ENCODE measurements at places on chromosomes 12 and 14. TPM values are rescaled to one million over a fixed set of nuclear protein-coding genes. Genes with fewer than 3 reads are reported as not detected.

The TXNDC16 gene
- total RNA-seq, result 6.9 TPM

The SOAT2 gene
- 0.69 TPM for total RNA-seq

The SLCO1B1 gene
- total RNA-seq, result not detected

The TEX22 gene
- 6.5 TPM for total RNA-seq

The CDCA4 gene
- total RNA-seq, result 13.2 TPM

The TAS2R20 gene
- 1.6 TPM for total RNA-seq

The NIN gene
- total RNA-seq, result 106 TPM

GRCh38 chr14:100339766-100340422 is 16.8 kb downstream of the SLC25A47 start:
- H3K27ac ChIP-seq, result no peak overlapping the region
- DNase-seq, result no peak
- H3K27me3 ChIP-seq, result no peaks in the 10 kb centered on the region
- H3K36me3 ChIP-seq, result no peaks in the 10 kb centered on the region

DNA sequence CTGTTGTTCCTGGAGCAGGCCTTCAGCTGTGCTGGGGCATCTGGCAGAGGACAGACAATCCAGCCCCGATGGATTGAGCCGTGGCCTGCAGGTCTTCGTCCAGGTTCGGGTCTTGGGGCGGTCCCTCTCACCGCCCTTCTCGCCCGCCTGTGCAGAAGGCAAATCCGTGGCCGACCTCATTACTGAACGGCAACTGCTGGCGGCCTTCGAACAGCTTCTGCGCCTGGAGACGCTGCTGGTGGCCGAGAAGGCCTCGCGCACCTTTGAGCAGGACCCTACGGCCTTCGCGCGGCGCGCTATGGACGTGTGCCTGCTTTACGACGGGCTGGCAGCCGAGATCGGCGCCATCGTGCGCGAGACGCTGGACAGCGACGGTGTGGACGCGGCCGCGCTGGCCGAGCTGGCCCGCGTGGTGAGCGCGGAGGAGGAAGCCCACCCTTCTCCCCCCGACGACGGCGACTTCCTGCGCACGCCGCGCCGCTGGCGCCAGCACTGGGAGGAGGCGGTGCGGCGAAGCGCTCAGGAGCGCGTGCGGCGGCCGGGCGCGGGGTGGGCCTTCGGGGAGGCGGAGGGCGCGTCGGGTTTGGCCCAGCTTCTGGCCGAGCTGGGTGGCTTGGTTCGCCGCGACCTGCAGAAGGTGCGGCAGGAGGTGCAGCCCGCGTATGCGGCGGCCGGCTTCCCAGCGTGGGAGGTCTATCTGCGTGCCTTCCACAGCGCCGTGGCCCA is 7.6 kb downstream of the EXOC3L4 start:
- no peak for DNase-seq
- H3K27me3 ChIP-seq, result no peaks in the 10 kb centered on the region
- H3K4me1 ChIP-seq, result peaks cover 3% of the 10 kb centered on the region
- H3K4me3 ChIP-seq, result no peak overlapping the region
- H3K27ac ChIP-seq, result no peak overlapping the region
- H3K36me3 ChIP-seq, result no peaks in the 10 kb centered on the region

- H3K36me3 ChIP-seq, result peaks cover 5% of the 10 kb centered on the region
- no peaks in the 10 kb centered on the region for H3K27me3 ChIP-seq
- DNase-seq, result no peak
- peak overlapping the region; percentile 94 for H3K4me3 ChIP-seq
- peak overlapping the region; percentile 95 for H3K27ac ChIP-seq
- H3K4me1 ChIP-seq, result peaks cover 67% of the 10 kb centered on the region
Measured at GRCh38 chr12:6946033-6946919, 2.5 kb downstream of the C12orf57 start.

DNA sequence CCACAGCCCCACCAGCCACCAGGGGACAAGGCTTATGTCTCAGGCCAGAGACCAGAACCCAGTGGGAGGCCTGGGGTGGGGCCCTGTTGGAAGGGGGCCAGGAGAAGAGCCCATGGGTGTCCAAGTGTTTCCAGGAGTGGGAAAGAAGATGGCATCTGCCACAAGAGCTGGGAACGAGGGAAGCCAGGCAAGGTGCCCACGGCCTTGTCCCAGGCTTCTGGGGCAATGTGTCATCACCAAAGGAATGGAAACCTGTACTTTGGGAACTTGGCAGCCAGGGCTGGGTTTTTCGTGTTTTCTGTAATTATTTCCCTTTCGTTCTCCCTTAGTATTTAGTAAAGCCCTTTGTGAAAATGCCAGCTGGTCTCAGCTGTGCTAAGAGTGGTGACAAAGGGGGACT is 5.3 kb upstream of the PGF start:
- no peaks in the 10 kb centered on the region for H3K27me3 ChIP-seq
- no peak overlapping the region for H3K4me3 ChIP-seq
- DNase-seq, result no peak
- H3K27ac ChIP-seq, result no peak overlapping the region

GRCh38 chr12:64389154-64389553 is 1.4 kb downstream of the C12orf56 start:
- H3K27ac ChIP-seq, result no peak overlapping the region
- H3K4me3 ChIP-seq, result no peak overlapping the region
- DNase-seq, result no peak
- H3K36me3 ChIP-seq, result no peaks in the 10 kb centered on the region
- peaks cover 5% of the 10 kb centered on the region for H3K4me1 ChIP-seq

DNA sequence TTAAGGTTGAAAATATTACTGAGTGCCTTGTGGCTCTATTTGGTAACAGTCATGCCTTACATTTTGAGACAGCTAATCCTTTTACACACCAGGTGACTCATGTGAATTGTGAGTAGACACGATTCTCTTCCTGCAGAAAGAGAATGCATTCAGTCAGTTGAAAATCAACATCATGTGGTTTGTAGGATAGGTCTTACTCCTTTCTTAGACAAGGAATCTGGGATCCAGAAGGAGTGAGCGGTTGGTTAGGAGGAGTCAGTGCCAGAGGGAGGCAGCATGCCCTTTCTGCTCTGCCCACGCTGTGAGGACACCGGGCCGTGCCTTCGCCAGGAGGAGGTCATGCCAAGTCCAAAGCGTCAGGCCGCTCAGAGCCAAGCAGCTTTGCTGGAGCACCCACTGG is 47.6 kb downstream of the TRAF3 start:
- H3K4me1 ChIP-seq, result peaks cover 12% of the 10 kb centered on the region
- DNase-seq, result no peak
- H3K36me3 ChIP-seq, result no peaks in the 10 kb centered on the region

GRCh38 chr14:21820631-21821030 is 147.0 kb upstream of the OR4E1 start:
- H3K27me3 ChIP-seq, result no peaks in the 10 kb centered on the region
- no peaks in the 10 kb centered on the region for H3K36me3 ChIP-seq
- no peaks in the 10 kb centered on the region for H3K4me1 ChIP-seq
- no peak overlapping the region for H3K27ac ChIP-seq

DNA sequence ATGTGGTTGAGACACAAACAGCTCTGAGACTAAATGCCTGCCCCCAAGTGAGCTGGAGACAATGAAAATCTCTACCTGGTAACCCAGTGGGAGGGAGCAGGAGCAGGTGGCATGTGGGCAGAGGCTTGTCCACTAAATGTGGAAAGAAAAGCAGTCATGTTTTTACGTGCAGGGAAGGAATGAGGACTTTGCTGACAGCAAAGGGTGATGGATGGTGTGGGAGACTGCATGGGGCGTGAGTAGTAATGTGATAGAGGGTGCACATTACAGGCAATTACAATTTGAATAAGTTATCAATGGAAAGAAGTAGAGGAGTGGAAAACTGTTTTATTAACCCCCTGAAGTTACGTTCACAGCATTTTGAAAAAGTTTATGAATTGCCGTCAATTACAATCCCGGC is 176.6 kb downstream of the NRXN3 start:
- DNase-seq, result no peak
- no peaks in the 10 kb centered on the region for H3K27me3 ChIP-seq
- no peaks in the 10 kb centered on the region for H3K4me1 ChIP-seq

DNA sequence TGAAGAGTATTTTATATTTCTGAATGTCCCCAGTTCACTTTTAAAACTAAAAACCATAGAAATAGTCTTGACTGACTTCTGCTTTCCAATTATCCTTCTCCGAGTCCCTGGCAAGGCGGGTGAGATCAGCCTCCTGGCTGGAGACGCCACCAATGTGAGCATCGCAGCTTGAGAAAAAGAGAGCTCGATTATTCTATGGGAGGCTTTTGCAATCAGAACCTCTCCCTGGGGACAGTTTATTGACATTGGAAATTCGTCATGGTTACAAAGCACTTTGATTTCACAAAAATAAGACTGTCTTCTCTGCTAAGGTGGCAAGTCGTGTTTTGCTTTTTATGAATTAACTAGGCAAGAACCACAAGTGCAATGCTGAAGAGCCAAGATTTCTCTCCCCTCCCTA is 23.6 kb upstream of the GPHB5 start:
- no peak overlapping the region for H3K27ac ChIP-seq
- no peaks in the 10 kb centered on the region for H3K27me3 ChIP-seq
- DNase-seq, result no peak
- no peaks in the 10 kb centered on the region for H3K4me1 ChIP-seq
- H3K4me3 ChIP-seq, result no peak overlapping the region
- H3K36me3 ChIP-seq, result no peaks in the 10 kb centered on the region

- H3K4me1 ChIP-seq, result no peaks in the 10 kb centered on the region
- no peak for DNase-seq
- H3K36me3 ChIP-seq, result no peaks in the 10 kb centered on the region
- no peak overlapping the region for H3K4me3 ChIP-seq
- H3K27ac ChIP-seq, result no peak overlapping the region
Measured at GRCh38 chr12:52193991-52194390, 2.2 kb upstream of the KRT80 start.

DNA sequence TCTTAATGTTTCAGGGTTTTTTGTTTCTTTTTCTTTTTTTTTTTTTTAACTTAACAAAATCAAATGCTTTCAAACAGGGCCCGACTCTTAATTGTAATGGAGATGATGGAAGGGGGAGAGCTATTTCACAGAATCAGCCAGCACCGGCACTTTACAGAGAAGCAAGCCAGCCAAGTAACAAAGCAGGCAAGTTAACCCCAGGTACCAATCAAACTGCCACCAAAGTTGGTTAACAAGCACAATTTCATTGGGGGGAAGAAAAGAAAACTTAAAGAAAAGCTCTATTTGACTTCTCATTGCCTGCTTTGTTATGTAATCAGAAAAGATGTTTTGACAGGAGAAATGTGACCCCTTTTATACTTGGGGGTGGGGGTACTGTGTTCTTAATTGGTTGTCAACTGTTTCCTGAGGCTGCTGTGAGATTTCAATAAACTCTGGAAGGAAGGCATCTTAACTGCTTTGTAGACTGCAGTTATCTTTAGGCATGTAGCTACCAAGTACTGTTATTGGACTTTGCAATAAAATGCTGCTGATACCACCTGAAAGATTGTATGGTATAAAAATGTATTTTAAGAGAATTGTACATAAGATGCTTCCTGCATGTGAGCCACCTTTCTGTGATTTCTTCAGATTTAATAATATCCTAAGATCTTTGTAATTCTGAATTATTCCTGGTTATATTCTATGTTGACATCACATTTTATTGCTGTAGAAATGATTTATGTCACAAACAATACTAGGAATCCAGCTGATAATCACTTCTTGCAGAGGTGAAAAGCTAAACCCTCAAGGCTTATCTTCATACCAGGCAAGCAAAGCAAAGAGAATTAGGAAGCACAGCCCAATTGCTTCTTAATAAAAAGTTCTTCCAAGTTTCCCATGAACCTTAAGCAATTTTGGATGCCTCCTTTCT is 26.9 kb downstream of the MAPKAPK5 start:
- no peak overlapping the region for H3K4me3 ChIP-seq
- peaks cover 90% of the 10 kb centered on the region for H3K36me3 ChIP-seq
- no peaks in the 10 kb centered on the region for H3K27me3 ChIP-seq
- H3K27ac ChIP-seq, result no peak overlapping the region
- no peaks in the 10 kb centered on the region for H3K4me1 ChIP-seq

DNA sequence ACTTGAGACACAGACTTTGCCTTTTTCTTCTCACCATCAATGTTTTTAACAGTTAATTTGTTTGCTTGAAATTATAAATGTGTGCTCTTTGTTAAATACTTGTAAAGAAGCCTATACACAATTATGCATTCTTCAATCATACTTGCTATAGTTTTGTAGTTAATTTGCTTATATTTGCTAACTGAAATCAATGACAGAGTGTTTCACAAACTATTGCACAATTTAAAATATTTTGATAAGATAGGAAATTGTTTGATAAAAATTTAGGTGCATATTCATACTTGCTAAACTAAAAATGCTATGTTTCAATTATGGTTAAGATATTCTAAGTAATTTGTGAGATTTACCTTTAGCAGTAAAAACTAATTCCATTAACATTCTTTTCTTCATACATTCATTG is 13.7 kb upstream of the OR4K5 start:
- no peak for DNase-seq
- H3K27ac ChIP-seq, result no peak overlapping the region
- no peaks in the 10 kb centered on the region for H3K4me1 ChIP-seq
- H3K27me3 ChIP-seq, result no peaks in the 10 kb centered on the region
- H3K4me3 ChIP-seq, result no peak overlapping the region

GRCh38 chr14:26377150-26377549 is 220.7 kb downstream of the NOVA1 start:
- no peak overlapping the region for H3K27ac ChIP-seq
- no peak overlapping the region for H3K4me3 ChIP-seq
- H3K4me1 ChIP-seq, result no peaks in the 10 kb centered on the region
- no peaks in the 10 kb centered on the region for H3K36me3 ChIP-seq
- DNase-seq, result no peak
- no peaks in the 10 kb centered on the region for H3K27me3 ChIP-seq

DNA sequence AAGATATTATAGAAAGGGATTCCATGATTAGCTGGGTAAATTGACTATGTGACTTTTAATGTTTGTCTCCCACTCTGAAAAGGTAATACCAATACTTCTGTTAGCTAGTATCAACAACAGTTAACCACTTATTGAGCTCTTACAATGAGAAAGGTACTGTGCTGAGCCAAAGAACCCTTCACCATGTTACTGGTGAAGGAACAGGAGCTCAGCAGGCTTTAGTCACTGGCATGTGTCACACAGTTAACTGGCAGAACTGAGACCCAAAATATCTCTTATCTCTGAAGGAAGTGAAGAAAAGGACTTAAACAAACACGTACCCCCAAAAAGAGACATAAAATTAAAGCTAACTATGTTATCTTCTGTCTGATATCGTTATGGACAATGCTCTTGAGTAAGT is 170.6 kb downstream of the MED13L start:
- no peaks in the 10 kb centered on the region for H3K27me3 ChIP-seq
- H3K4me1 ChIP-seq, result no peaks in the 10 kb centered on the region
- no peak for DNase-seq
